ENCODE measurements at places on chromosomes 4 and X. TPM values are rescaled to one million over a fixed set of nuclear protein-coding genes. Genes with fewer than 3 reads are reported as not detected.

The SASH3 gene
- 114 TPM for total RNA-seq

GRCh38 chrX:43467608-43468234 lies 188.4 kb upstream of the MAOA start:
- no peak for DNase-seq

- DNase-seq, result no peak
These were observed 91.3 kb upstream of the WDR44 start for GRCh38 chrX:118254611-118255010.

DNA sequence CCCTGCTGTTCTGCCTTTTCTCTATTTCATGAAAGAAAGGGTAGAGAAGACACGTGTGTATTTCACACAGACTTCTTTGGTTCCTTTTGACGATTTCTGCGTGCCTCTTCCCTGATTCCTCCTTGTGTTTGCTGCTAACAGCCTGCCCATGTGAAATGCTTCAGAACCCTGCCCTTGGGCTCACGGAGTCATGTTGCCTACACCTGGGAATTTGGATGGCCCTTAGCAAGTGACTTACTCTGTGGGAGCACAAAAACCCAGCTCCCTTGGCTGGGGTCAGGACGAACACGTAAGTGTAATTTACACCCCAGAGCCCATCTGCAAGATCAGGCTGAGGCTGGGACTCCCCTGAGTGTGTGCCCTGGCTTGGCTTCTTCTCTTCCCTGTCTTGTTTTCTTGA lies 220.3 kb upstream of the BCOR start:
- no peak for DNase-seq

- DNase-seq, result no peak
These were observed 60.8 kb upstream of the DHX15 start for GRCh38 chr4:24644983-24645764.

GRCh38 chr4:83625821-83626220 lies 89.9 kb downstream of the GPAT3 start:
- DNase-seq, result no peak

DNA sequence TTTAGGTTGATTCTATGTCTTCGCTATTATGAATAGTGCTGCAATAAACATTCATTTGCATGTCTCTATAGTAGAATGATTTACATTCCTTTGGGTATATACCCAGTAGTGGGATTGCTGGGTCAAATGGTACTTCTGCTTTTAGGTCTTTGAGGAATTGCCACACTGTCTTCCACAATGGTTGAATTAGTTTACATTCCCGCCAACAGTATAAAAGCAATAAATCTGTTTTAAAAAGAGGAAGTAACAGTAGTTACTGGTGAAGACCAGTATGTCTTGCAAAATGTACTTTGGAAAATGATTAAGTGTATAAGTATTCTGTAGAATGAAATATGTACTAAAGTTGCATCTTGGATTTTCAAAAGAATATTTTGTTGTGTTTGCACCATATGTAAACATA lies 77.3 kb downstream of the SHROOM4 start:
- no peak for DNase-seq

GRCh38 chrX:63959975-63960374 lies 175.0 kb upstream of the ARHGEF9 start:
- DNase-seq, result no peak

- no peak for DNase-seq
These were observed 69.8 kb downstream of the RPS3A start for GRCh38 chr4:151169223-151169622.

DNA sequence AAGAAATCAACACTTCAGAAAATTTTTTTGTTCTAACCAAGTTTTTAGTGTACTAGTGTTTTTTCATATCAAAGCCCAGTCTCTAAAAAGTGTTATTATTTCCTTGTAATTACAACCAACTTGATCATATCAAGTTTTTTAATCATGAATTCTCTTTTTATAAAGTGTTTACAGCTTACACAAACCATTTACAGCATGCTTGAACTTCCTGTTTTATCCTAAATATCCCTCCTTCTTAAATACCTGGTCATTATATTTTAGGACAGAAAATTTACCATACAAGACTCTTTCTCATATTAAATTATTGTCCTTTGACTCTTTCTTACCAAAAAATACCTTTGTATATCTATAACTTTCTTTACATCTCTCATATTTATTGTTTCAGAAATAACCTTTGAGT lies 89.4 kb upstream of the NPY2R start:
- DNase-seq, result no peak

The TSC22D3 gene
- 41.1 TPM for total RNA-seq

DNA sequence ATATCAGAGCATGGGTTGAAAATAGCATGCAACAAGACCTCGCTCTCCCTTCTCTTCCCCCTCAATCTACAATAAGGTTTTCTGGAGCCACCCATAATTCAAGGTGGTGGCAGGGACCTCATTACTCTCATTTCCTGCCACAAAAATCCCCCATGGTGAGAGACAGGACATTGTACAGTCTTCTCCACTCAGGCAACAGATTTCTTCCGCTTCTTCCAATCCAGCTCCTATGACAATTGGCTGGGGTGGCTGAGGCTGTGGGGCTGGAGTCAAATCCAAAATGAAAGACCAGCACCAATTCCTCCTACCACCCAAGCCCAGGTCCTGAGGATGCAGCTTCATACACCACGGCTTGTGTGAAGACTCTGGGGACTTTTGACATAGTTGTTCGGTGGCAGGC lies 40.3 kb upstream of the NKRF start:
- DNase-seq, result no peak

DNA sequence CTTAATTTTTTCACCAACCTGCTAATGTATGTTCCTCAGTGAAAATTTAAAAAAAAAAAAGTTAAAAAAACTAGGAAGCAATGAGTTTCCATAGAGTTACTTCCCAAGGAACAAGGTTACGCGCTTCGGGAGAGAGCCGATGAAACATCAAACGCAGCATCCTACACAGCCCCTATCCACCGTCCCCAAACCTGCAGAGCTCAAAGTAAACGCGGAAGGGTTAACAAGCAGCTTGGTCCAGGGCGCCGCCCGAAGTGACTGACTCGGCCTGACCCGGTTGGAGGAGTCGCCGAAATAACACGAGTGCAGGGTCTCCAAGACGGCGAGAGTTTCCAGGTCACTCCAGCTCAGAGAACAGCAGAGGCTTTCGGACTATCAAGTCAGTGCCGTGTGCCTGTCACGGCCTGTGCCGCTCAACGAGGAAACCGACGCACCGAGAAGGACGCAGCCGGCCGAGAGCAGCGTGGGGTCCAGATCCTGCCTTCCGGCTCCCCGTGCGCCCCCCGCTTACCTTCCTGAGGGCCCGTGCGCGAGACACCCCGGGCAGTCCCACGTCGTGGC lies 512 bp downstream of the NOP14 start:
- DNase-seq, result no peak

DNA sequence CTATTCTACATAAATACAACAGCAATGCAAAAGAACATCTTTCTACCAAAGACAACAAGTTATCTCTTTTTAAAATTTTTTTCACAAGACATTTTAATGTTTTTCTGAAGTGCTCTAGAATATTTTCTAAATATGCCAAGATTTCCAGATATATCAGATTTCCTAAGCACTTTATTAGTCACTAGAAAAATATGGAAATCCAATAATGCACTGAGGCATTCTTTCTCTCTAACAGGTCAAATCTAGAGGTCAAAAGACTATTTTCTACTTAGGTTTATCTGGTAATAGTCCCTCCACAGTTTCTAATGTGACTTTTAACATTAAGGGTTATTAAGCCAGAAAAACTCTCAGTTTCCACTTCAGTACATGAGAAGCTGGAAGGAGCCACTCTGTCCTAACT lies 1041.2 kb upstream of the INTU start:
- DNase-seq, result no peak

DNA sequence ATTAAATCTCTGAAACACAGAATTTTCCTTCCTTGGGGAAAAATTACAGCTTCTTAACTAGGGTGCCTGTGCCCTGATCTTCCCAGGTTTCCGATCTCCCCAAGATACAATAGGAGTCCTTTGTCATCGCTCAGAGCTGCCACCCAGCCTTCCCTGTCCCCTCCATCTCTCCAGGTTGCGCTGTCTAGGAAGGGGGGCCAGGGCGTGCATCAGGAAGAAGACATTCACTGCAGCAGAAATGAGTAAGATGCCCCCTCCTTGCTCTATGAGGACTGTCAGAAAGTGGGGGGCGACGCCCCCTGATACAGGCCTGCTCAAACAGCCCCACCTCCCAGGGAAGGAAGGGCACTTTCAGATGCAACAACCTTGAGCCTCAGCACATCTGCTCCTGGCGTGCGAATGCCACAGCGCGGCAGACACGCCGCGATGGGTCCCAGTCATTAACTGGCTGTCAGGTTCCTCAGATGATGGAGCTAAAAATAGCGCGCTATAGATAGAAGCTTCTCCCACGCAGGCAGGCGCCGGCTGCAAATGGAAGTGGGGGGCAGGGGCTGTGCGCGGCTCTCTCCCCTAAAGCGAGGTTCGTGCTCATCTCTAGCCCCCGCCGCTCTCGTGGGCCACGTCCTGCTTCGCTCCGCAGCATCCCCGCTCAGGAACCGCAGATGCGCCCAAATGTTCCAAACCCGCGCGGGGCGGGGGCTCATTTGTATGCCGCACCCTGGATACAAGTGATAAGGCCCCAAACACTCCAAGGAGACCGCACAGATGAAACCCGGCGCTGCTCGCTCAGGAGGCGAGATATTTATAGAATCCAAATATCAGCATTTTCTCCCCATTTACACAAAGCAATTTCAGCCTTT lies 57.6 kb upstream of the LGI2 start:
- DNase-seq, result no peak

DNA sequence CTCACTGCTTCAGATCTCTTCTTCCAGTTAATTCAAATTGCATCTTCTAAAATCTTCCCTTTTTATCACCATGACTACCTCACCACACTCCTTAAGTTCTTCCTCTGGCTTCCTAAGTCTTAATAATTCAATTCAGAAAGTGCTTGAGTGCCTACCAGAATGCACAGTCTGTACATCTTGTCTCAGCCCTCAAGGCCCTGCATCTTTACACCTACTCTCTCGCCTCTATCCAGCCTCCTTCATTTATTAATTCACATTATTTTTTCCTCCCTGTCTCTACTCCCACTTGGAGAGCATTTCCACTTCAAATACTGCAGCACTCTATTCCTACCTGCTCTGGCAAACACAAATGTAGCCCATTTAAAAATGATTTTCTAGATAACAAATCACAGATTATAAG lies 90.5 kb downstream of the MAPK10 start:
- no peak for DNase-seq

The DCAF12L1 gene
- not detected for total RNA-seq

DNA sequence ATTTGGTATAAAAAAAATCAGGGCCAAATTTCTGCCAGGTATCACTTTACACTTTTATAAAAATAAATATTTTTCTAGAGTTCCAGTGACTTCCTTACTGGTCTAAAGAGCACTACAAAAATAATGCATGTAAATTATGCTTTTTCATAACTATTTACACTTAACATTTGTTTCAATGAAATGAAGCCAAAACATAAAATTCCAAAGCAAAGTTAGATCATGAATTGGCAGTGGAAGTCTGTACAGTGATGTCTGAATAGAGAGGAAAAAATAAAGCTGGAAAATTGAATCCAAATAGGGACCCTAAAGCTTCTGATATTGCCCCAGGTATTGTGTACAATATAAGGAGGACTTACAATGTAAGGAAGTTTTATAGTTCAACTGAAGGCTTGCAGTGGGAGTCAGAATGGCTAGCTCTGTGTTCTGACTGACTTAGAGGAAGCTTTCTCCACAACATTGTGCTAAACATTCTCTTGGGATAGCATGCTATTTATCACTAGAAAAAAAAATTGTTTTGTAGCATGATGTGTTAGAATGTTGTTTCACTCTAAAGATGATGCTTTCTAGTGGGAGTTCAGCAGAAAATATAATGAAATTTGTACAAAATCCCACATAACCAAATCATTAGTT lies 288.2 kb upstream of the UGT8 start:
- DNase-seq, result no peak

- no peak for DNase-seq
These were observed 200.6 kb downstream of the RAPGEF2 start for GRCh38 chr4:159303435-159303834.

DNA sequence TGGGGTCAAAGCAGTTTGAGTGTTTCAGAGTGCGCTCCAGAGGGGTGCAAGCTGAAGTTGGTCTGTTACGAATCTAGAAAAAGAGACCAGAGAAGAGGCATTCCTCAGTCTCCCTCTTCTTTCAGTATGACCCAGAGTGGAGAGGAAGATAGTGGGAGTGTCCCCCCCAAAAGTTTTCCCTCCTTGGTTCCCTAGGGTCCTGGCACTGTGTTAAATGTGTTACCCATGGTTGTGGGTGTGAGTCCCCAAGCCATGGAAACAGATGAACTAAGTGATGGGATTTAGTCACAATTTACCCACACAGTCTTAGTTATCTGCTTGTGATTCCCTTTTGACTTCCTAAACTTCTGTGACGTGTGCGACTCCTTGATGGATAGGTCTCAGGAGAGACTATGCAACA lies 27.0 kb upstream of the NAF1 start:
- no peak for DNase-seq

GRCh38 chr4:30295652-30296051 lies 424.5 kb upstream of the PCDH7 start:
- DNase-seq, result no peak

The FREM3 gene
- total RNA-seq, result not detected

GRCh38 chrX:1442016-1442665 lies 10.6 kb downstream of the ASMTL start:
- DNase-seq, result no peak

DNA sequence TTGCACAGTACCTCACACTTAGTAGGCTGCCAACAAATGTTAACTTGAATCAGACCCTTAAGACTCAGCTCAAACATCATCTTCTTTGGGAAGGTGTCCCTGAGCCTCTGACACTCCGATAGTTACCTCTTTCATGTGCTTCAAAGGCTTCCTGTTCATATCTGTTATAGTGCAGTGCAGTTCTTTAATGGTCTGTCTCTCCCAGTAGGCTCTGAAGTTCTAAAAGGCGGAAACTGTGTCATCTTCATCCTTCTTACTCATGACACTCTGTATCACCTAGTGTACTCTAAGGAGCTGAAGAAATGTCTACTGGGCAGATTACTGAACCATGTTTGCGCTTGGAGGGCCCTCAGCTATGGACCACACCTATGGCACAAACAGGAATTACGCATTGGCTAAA lies 2.1 kb upstream of the DIAPH2 start:
- no peak for DNase-seq

DNA sequence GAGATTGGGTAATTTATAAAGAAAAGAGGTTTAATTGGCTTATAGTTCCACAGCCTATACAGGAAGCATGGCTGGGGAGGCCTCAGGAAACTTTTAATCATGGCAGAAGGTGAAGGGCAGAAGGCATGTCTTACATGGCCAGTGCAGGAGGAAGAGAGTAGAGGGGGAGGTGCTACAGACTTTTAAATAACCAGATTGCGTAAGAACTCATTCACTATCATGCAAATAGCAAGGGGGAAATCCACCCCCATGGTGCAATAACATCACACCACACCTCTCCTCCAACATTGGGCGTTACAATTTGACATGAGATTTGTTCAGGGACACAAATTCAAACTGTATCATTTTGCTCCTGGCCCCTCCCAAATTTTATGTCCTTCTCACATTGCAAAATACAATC lies 353.8 kb upstream of the PABPC5 start:
- DNase-seq, result no peak

- no peak for DNase-seq
These were observed 57.7 kb upstream of the ATXN3L start for GRCh38 chrX:13377550-13377934.

The CFAP99 gene
- total RNA-seq, result not detected

- DNase-seq, result no peak
These were observed 111.6 kb downstream of the AFF2 start for GRCh38 chrX:148611993-148612392.

All from activated naive CD4-positive, alpha-beta T cell treated with anti-CD3 and anti-CD28 coated beads, Interleukin-2, amount 50 U/mL, for 72 hours (primary cell).